ENCODE measurements at places on chromosomes 11 and 22.

DNA sequence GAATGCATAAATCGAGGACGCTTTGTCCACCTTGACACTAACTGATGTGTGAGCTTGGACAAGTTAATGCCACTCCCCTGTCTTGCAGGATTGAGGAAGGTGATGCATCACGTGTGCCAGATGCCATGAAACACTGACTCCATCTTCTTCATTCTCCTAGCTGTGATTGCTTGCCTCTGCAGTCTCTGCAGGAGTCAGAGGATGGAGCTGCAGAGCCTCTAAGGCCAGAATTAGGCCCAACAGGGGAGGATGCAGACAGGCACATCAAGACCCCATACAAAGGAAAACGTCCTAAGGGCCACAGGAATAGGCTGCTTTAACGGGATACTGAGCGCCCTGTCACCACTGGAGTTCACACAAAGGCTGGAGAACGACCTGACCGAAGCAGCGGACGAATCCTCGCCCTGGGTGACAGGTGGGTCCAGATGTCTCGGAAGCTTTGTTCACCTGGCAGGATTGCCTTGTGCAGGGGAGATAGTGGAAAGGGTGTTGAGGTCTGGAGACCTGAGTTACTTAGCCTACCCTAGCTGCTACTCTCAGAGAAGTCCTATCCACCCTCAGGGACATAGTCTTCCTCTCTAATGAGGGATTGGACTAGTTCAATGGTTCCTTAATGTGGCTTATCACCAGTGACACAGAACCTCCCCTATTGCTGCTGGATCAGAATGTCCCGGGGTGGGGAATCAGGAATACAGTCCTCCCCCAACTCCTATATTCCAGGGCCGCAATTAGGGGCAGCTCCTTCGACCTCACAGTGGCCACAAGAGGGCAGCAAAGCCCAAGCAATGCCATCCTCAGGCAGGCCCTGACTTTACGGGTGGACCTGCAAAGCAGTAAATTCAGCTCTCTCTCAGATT is 32.4 kb downstream of the DBX1 start:
- no peak for DNase-seq

GRCh38 chr11:88398791-88399570 is 61.4 kb upstream of the CTSC start:
- no peak for DNase-seq

- DNase-seq, result no peak
Observed at GRCh38 chr11:76392870-76393269, 11.7 kb downstream of the GVQW3 start.

DNA sequence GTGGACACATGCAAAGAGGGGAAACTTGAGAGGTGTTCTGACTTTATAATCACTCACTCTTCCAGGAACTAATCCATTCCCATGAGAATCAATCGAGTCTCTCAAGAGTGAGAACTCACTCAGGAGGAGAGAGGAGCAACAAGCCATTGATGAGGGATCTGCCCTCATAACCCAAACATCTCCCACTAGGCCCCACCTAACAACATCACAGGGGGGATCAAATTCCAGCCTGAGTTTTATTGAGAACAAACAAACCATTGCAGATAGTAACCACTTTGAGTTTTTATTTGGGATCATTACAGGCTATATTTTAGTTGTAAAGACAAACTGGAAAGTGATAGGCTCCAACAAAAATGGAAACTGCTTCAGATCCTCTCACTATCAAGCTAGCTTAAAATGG is 328.8 kb upstream of the CTSC start:
- no peak for DNase-seq

- no peak for DNase-seq
Observed at GRCh38 chr11:62782753-62783152, 4.4 kb upstream of the TMEM179B start.

DNA sequence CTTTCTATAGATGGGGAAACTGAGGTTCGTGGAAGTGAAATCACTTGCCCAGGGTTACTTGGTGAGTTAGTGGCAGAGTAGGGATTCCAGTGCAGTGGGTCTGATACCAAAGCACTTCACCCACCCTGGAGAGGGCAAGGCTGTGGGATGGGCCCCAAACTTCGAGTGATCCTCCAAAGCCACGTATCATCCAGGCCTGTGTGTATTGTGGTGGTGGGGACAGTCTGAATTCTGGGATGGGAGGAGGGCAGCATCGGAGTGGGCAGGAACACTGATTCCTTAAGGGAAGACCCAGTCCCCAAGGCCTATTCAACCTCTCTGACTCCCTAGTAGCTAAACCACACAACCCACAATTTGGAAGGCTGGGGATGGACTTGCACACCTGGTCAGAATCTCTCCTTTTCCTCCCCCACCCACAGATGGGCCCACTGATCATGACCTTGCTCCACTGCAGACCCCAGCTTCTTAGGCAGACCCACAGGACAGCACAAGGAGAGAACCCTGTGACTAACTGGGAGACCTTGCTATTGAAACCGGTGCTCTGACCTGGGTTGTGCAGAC is 11.5 kb downstream of the TMPRSS13 start:
- DNase-seq, result peak; percentile 45

GRCh38 chr11:43239791-43240190 is 72.0 kb upstream of the API5 start:
- DNase-seq, result no peak

DNA sequence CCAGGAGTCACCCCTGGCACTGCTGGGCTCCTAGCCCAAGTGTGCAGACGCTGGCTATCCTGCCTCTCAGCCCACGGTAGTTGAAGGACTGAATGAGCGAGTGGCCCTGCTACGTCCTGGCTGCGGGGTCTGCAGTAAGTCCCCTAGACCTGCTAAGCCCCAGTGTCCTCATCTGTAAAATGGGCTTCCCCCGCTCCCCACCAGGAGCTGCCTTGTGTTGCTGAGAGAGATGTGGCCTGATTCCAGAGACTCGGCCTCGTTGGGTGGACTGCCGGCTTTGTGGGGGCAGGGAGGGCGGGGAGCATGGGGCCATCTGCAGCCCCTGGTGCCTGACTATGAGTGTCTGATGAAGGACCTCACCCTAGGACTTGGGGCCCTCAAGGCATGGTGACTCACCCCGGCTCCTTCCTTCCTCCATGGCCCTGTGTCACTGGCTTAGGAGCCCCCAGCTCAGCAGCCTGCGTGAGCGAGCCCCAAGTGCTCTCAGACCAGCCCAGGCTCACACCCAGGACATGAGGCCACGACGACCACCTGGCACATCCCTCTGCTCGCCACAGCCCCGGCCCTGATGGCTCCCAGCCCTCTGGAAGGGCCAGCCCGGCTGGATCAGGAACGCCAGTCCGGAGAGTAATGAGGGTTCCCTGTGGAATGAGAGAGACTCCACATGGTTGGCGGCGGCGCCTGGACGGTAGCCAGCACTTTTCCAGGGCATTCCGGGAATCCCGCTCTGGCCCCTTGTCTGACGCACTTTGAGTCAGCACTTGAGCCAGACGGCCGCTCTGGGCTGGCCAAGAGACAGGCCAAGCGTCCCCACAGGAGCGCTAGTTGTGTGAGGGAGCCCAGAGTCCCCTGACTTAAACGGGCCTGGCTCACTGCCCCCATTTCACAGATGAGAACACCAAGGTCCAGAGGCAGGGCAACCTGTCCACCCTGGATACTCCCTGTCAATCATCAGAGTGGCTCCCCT is 50.5 kb upstream of the SHISAL1 start:
- DNase-seq, result peak; percentile 97

- DNase-seq, result no peak
Observed at GRCh38 chr11:19537803-19538453, 174.7 kb upstream of the NAV2 start.

DNA sequence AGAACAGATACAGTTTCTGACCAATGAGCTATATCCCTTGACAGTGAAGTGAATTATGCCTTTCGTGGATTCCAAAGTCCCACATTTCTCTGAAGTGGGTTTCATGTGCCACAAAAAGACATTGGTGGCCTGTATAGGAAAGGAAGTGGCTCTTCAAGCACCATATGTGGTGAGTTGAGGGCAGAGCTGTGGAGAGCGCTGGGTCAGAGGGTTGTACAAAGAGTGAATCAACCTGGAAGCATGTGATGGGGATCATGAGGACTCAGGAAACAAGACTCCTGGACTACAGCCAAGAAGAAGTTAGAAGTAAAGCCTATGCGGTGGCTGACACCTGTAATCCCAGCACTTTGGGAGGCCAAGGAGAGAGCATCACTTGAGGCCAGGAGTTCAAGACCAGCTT is 579 bp upstream of the SLC5A4 start:
- no peak for DNase-seq

DNA sequence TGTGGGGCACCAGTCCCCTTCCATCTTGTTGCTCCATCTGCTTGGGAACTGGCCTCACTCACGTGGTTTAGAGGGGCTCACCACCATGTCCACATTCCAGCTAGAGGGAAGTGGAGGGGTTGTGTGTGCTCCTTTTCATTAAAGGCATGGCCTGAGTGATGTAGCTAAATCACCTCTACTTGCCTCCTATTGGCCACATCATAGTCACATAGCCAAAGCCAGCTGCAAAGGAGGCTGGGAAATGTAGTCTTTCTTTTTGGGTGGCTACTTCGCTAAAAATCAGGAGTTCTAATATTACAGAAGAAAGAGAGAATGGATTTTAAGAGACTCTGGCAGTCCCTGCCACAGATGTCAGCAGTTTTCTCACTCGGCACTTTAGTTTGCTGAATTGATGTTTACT is 63.0 kb upstream of the ALX4 start:
- no peak for DNase-seq

DNA sequence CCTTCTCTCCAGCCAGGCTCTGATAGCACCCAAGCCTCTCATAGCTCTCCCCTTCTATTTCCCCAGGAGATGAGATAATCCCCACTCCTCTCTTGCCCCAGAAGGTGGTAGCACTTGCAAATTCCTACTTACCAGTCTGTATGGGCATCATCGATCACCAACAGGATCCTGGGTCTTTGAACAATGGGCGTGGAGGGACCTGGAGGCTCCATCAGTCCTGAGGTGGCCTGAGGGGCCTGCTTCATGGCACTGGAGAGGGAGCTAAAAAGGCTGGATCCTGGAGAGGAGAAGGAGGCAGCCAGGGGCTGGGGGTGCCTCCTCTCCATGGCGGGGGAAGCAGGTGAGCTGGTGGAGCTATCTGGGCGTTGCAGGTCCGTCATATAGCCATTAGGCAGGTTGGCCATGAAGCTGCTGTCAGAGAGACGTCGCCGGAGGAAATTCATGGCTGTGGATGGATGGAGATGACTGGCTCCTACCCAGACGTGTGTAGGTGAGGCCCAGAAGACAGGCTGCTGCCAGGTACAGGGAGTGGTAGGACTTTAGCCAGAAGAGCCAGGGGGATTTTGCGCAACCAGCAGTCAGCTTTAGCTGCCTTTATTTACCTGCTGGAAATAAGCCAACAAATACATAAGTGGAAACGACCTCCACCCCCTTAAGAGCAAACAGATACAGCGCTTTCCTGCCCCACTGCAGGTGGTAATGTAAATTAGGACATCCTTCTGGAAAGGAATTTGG is 51.8 kb downstream of the SYN3 start:
- DNase-seq, result no peak

- no peak for DNase-seq
Observed at GRCh38 chr11:85989746-85990145, 79.1 kb downstream of the PICALM start.

DNA sequence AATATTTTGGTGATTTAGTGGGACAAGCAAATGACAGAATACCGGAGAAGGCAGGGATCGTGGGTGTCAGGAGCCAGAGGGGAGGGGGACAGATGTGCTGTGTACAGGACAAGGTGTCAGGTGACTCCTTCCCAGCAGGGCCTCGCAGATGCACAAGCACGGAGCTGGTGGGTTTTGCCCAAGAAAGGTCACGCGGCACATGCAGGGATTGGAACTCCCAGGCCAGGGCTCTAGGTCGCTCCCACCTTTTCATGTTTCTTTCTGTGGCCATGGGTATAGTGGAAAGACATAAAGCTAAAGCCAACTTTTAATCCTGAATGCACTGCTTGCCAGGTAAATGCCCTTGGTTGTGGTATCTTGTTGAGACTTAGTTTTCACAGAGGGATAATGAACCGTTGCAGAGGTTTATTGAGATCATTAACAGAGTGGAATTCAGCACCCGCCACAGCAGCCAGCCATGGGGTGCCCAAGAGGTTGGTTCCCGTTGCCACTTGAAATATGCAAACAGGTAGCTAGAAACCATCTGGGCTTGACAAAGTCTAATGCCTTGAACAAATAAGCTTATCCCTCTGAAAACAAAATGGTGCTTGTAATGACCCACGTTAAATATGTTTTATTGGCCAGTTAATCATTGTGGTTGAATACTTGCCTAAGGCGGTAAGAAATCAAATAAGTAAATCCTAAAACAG is 10.1 kb downstream of the C22orf23 start:
- DNase-seq, result no peak

GRCh38 chr11:16291729-16292128 is 64.6 kb downstream of the SOX6 start:
- no peak for DNase-seq

- DNase-seq, result no peak
Observed at GRCh38 chr11:12319461-12319951, 57.9 kb upstream of the PARVA start.

GRCh38 chr22:38652859-38653258 is 3.3 kb downstream of the FAM227A start:
- DNase-seq, result no peak

DNA sequence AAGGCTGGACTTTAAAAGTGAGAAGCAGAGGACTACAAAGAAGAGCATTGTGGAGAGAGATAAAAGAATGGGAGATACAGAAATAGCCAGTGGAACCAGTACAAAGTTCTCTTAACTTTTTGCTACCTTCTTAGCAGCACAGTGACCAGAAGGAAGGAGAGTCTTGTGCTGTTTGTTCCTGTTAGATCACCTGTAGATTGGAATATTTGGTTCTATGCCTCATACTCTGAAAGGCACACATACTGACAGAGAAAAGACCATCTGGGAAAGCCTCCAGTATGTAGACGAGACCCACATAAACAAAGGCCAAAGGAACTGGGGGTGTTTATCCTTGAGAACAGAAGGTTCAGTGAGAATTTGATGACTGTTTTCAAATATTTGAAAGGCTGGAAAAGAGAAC is 18.7 kb downstream of the RNF141 start:
- no peak for DNase-seq

GRCh38 chr11:88103337-88104206 is 71.7 kb downstream of the RAB38 start:
- no peak for DNase-seq

DNA sequence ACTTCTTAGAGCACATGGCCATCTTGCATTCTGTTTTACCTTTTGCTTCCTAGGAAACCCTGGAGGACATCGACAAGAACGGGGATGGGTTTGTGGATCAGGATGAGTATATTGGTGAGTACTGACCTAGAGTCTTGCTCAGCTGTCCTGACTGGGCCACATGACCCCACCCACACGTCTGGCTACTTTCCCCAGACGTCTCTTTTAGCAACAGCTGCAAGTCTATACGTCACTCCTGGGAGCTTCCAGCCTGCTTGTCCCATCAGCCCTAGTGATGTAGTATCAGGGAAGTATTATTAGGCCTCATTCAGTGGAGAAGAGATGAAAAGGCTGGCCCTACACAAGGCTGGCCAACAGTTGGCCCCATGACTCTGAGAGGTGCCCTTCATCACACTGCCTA is 9.6 kb downstream of the RCN1 start:
- DNase-seq, result no peak

DNA sequence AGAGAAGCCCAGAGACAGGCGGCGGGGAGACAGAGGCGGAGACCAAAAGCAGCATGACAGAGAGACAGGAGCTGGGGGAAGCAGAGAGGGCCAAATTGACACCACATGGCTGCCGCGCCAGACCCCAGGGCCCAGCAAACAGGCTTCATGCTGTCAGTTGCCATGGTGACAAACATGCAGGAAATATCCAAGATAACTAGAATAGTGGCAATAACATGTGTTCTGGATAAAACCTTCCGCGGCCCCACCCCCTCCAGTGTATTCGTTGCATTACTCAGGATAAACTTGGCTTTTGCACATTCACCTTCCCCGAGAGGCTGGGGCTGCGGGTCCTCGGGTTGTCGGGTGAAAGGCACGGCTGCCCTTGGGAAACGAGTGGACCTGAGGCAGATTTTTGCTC is 49.9 kb upstream of the CDON start:
- DNase-seq, result peak; percentile 79

All from coronary artery (tissue), 2 donors.